ENCODE measurements at places on chromosomes 6 and 20. TPM values are rescaled to one million over a fixed set of nuclear protein-coding genes. Genes with fewer than 3 reads are reported as not detected.

DNA sequence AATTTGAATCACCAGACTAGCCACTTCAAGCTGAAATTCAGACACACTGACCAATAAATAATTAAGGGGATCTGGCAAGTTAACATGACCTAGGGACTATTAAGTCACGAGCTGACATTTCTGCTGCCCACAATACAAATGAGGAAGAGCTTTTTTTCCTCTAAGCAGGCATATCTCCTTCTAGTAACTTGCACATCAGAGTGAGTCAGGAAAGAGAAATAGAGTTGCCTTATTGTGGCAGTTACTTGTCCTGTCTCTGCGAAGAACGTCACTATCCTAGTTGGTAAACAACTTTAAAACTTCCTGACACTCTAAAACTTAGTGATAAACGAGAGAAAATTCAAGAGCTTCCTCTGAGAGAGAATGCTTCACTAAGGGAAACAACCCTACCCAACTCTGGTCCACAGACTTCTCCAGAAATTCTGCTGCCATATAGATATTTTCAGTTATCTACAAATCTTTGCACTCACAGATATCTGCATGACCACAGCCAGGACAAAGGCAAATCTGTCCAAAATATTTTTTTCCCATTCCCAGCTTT lies 4.2 kb downstream of the PLA2G7 start:
- no peaks in the 10 kb centered on the region for H3K36me3 ChIP-seq
- no peaks in the 10 kb centered on the region for H3K4me1 ChIP-seq
- H3K27me3 ChIP-seq: no peaks in the 10 kb centered on the region
- no peak overlapping the region for H3K27ac ChIP-seq

DNA sequence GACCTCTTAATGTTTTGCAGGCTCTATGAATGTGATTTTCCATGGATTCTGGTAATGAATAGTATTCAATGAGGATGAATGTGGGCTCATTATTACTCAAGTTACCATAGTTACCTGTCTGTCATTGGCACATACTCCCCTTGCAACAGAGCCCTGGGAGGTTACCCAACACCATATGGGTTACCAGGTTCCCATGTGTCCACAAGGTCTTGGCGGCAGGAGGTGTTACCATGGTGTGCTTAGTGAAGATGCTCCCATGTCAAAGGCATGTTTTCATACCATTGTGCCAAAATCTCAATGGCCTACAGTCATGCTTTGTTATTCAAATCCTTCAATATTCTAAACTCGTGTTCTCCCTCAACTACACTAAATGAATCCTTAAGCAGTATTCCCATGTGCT lies 232.5 kb downstream of the HDGFL1 start:
- no peaks in the 10 kb centered on the region for H3K4me1 ChIP-seq
- H3K4me3 ChIP-seq: no peak overlapping the region
- H3K27ac ChIP-seq: no peak overlapping the region
- H3K27me3 ChIP-seq: no peaks in the 10 kb centered on the region
- DNase-seq: no peak

DNA sequence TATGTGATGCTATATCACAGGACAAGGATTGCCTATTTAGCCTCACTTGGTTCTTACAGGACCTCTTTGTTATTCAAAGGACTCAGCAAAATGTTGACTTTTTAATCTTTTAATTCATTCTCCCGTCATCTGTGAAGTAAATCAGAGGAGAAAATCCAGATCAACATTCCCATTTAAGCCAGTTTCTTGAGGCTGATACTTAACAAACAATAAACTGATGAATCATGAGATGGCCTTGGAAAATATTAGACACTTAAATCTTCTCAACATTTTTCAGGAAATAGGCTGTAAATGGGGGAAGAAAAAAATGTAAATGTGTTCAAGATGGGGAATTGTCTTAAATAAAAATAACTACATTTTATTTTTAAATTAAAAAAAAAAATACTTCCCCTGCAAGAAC lies 55.9 kb upstream of the UBR2 start:
- H3K4me1 ChIP-seq: no peaks in the 10 kb centered on the region
- no peak for DNase-seq
- no peak overlapping the region for H3K4me3 ChIP-seq
- H3K27me3 ChIP-seq: no peaks in the 10 kb centered on the region

DNA sequence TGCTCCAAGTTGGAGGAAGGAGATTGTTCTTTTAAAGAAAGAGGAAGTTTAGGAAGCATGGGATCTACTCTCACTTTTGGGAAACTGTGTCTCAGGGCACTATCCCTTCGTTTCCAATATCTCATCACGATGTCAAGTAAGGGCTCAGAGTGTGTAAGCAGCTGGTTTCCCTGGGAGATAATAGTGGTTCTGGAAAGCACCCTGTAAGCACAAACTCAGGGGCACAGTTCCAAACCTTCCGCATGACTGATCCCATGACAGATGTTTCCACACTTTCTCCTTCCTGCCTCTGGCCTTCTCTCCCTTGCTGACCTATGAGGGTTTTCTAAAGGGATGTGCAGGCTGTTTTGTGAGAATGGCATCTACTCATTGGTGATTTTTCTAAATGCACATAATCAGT lies 33.9 kb downstream of the ADTRP start:
- no peak overlapping the region for H3K27ac ChIP-seq
- peaks cover 7% of the 10 kb centered on the region for H3K4me1 ChIP-seq
- peak; percentile 52 for DNase-seq
- H3K36me3 ChIP-seq: no peaks in the 10 kb centered on the region
- H3K27me3 ChIP-seq: no peaks in the 10 kb centered on the region
- H3K4me3 ChIP-seq: no peak overlapping the region

DNA sequence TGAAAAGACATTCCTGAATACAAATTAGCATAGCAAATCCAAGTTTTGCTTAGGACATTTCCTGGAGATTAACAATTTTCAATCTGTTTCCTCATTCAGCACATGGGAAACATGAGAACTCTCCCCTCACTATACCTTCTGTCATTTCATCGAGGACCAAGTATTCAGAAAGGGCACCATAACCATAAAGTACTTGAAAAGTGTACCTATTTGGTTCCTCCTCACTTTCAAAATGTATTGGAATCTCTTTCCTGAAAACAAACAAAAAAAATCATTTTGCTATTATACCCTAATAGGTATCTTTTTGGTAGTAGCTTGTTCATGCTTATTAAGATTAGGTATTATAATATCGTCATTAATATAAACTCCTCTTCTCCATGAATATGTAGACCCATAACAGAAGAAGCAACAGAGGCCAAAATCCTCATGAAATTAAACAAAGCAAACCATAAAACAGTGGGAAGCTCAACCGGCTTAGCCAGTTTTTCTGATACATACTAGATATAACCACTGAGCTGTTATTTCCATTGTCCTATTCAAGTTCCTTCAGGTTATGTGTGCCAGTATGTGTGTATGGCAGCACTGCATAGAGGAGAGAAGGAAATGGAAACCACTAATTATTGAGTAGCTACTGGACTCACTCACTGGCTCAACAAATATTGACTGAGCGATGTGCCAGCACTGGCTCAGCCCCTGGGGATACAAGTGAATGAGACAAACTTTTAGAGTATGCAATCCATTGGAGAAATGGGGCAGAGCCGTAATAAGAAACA lies 274.0 kb downstream of the MAFB start:
- no peak overlapping the region for H3K27ac ChIP-seq
- DNase-seq: no peak
- no peaks in the 10 kb centered on the region for H3K27me3 ChIP-seq

DNA sequence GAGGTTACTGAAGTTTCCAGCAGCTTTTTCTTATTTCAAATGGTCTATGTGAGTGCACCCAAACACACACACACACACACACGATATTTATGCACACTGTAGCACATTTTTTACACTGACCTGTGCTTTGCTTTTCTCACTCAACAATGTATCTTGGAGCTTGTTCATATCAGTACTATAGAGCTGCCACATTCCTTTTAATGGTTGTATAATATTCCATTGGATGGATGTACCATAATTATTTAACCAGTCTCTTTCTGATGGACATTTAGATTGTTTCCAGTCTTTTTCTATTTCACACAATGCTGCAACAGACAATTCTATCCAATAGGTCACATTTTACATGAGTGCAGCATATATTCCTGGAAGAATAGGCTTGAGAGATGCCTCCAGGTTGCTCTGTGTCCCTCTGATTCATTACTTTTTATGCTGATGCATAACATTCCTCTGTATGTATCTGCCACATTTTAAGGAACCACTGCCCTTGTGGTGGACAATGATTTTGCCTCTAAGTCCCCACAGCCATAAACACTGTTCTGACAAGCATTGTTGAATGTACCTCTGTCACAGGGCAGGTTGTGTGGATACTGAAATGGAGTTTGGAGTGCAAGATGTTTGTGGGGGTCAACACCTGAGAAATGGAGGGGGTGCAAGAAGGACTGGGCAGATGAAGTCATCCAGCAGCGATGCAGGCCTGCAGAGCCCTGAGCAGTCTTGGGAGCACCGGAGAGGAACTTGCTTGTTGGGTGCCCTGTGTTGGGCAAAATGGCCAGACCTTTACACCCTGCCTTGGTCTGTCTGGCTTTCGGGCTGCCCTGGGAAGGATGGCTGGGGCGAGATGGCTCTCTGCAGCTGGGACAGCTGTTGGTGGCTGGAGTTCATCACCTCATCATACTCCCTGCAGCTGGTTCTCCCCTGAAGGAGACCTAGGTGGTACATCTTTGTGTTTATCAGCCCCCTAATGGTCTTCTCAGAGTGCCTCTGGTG lies 13.6 kb downstream of the CEBPB start:
- no peak overlapping the region for H3K27ac ChIP-seq
- no peak for DNase-seq
- H3K36me3 ChIP-seq: no peaks in the 10 kb centered on the region
- no peaks in the 10 kb centered on the region for H3K27me3 ChIP-seq
- no peak overlapping the region for H3K4me3 ChIP-seq

The EFCAB8 gene
- total RNA-seq: 4.9 TPM

- no peak overlapping the region for H3K27ac ChIP-seq
- H3K27me3 ChIP-seq: no peaks in the 10 kb centered on the region
- H3K4me1 ChIP-seq: no peaks in the 10 kb centered on the region
Observed at GRCh38 chr6:111192911-111193555, 105.7 kb downstream of the SLC16A10 start.

DNA sequence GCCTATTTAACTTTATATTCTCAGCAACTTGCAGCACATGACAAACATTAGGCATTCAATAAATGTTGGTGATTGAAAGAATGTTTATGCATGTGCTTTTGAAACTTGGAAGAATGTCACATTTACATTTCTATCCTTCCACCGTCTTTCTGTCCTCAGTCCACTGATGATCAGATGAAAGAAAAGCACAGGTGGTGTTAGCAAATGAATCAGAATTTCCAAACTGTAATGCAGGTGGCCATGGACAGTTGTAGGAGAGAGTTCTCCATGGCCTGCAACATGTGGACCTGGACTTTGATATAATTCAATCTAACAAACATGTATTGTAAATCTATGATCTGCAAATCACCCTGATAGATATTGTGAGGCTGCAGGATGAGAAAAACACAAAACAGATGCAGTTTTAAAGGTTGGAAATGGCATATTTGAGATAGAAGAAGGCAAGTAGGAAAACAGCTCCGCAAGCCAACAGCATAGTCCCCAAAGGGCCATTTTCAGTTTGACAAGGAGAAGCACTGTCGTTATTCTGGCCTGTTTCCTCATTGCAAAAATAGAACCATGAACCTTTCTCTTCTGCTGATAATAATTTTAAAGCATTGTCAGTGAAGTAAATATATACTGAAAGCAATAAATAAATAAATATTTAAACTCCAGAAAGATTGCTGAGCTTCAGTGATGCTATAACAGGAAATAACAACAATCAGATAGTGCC lies 119.4 kb downstream of the AIG1 start:
- no peaks in the 10 kb centered on the region for H3K27me3 ChIP-seq
- no peak for DNase-seq
- no peaks in the 10 kb centered on the region for H3K36me3 ChIP-seq
- H3K27ac ChIP-seq: no peak overlapping the region
- H3K4me3 ChIP-seq: no peak overlapping the region

The FAM50B gene
- 38.6 TPM for total RNA-seq

DNA sequence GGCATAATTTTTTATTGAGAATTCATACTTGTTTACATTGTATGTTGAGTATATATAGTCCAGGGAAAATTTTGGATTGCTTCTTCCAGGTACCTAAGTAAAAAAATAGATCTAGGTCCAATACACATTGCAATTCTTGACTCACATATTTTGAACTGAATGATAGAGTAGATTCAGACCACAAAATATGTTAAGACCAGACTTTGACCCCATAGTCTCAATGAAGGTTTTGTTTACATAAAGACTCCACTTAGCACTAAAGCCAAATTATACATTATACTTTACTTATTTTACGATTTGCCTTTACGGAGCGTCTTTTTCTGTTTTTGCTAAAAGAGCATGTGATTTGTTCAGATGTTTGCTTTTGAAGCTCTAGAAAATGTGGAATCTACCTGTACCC lies 144.1 kb upstream of the PTCHD4 start:
- DNase-seq: no peak
- no peak overlapping the region for H3K4me3 ChIP-seq
- H3K27ac ChIP-seq: no peak overlapping the region
- H3K27me3 ChIP-seq: no peaks in the 10 kb centered on the region

GRCh38 chr6:40930555-40930954 lies 108.5 kb downstream of the UNC5CL start:
- H3K27ac ChIP-seq: no peak overlapping the region
- H3K4me3 ChIP-seq: no peak overlapping the region
- no peaks in the 10 kb centered on the region for H3K4me1 ChIP-seq
- no peaks in the 10 kb centered on the region for H3K27me3 ChIP-seq

GRCh38 chr6:153092082-153093013 lies 38.7 kb downstream of the RGS17 start:
- H3K4me3 ChIP-seq: no peak overlapping the region
- H3K4me1 ChIP-seq: no peaks in the 10 kb centered on the region

The KIAA0408 gene
- total RNA-seq: 3.3 TPM

DNA sequence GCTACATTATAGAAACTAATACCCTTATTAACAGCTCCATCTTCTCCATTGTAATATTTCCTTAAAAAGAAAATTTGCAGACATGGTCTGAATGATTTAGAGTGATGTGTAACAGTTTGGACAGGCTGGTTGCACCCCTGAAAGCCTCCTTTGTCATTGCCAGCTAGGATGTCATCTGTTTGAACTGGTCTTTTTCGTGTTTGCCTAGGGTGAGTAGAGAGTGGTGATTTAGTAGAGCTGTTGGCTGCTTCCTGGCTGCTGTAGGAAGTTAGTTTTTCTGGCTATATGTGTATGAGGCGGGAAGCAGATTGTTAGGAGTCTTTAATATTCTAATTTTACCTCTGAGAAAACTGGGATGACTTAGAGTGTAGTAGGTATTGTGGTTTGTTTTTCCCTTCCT lies 101.1 kb downstream of the ZFAND3 start:
- no peak overlapping the region for H3K27ac ChIP-seq
- DNase-seq: no peak
- H3K4me1 ChIP-seq: no peaks in the 10 kb centered on the region
- no peaks in the 10 kb centered on the region for H3K27me3 ChIP-seq

GRCh38 chr6:90008189-90008907 lies 114.1 kb downstream of the GJA10 start:
- H3K4me3 ChIP-seq: no peak overlapping the region
- H3K36me3 ChIP-seq: no peaks in the 10 kb centered on the region
- no peaks in the 10 kb centered on the region for H3K27me3 ChIP-seq
- H3K4me1 ChIP-seq: no peaks in the 10 kb centered on the region

GRCh38 chr6:28565823-28566526 lies 40.3 kb downstream of the GPX5 start:
- no peaks in the 10 kb centered on the region for H3K4me1 ChIP-seq
- no peaks in the 10 kb centered on the region for H3K36me3 ChIP-seq
- no peak overlapping the region for H3K27ac ChIP-seq
- H3K4me3 ChIP-seq: no peak overlapping the region

Measured in testis (tissue), 5 donors.